H54 (cell line): ENCODE measurements at places on chromosomes 4 and X.

DNA sequence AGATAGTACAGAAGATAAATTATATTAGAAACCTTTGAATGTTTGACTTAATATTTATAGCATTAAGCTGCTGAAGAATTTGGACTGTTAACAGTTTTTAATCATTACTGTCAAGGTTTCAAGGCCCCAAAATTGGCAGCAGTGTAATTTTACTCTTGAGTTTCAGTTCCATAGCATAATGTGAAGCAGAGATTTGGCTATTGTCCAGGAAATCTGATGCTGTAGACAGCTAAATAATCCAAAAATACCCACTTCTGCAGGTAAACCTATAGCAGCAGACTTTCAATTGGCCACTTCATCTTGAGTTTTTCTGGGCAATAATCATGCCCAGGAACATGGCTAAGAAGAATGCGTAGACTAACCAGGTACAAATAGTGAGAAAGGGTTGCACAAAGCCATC is 85.0 kb downstream of the RCHY1 start:
- DNase-seq = no peak

GRCh38 chr4:7897811-7898210 is 41.9 kb downstream of the AFAP1 start:
- no peak for DNase-seq

DNA sequence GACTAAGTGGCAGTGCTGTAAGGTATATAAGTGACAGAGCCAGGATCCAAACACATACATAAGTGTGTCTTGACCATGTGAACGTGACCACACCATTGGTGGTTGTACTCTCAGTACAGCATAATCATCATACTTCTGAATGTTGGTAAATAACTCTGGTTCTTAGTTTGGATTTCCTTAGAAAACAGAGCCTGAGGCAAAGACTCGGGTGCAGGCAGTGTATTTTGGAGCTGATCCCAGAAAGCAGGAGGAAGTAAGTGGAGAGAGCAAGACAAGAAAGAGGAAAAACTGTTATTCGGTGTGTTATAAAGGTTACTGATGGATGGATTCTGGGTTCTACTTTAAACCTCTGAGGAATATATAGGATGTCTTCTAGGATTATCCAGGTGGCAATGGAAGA is 127.9 kb downstream of the SLC39A8 start:
- no peak for DNase-seq

- DNase-seq = no peak
Measured at GRCh38 chrX:79139446-79139845, 5.0 kb upstream of the GPR174 start.

GRCh38 chr4:185654965-185655554 is 119.8 kb upstream of the PDLIM3 start:
- DNase-seq = no peak

- no peak for DNase-seq
Measured at GRCh38 chr4:101851672-101852071, 61.1 kb downstream of the BANK1 start.

DNA sequence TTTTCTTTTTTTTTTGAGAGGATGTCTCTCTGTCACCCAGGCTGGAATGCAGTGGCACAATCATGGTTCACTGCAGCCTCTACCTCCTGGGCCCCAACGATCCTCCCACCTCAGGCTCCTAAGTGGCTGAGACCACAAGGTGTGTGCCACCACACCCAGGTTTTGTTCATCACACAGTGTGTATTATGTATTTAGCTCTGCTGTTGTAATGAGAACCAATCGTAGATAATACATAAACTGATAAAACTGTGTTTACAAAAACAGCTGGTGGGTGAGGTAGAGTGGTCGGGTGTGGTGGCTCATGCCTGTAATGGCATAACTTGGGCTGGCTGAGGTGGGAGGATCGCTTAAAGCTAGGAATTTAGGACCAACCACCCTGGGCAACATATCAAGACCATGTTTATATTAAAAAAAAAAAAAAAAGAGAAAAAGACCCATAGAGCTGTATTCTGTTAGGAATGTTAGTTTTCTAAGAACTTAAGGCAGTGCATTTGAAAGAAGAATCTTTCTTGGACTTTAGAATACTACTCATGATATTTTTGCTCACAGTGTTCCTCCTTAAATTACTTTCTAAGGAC is 34.9 kb downstream of the POLR2B start:
- DNase-seq = no peak

DNA sequence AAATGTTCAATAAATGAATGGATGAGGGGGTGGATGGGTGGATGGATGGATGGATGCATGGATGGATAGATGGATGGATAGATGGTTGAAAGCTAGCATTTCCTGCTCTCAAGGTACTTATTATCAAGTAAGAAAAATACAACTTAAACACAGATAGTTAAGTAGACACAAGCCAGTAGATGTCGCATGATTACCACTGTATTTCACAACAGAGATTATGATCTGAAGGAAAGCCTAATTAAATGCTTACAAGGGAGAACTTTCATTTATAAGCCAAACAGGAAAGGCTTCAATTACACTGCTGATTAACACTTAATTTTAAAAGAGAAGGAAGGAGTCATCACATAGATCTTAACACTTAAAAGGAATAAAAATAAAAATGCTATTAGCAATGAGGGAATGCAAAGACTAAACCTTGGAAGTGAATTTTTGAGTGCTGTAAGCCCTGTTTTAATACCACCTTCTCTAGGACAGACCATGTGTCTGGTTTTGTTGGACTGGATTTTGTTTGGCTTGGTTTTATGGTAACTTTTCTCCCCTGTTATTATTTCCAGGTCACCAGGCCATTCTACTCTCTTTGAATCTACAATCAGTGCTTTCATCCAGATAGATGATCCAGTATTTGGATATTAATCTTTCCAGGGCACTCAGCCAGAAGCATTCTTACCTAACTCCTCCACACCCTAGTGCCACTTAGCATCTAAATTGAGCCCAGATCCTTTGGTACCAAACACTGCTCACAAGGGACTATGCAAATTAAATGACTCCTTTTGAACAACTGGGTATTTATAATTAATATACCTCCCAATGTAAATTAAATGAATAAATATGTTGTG is 75.5 kb upstream of the SLC39A8 start:
- no peak for DNase-seq

DNA sequence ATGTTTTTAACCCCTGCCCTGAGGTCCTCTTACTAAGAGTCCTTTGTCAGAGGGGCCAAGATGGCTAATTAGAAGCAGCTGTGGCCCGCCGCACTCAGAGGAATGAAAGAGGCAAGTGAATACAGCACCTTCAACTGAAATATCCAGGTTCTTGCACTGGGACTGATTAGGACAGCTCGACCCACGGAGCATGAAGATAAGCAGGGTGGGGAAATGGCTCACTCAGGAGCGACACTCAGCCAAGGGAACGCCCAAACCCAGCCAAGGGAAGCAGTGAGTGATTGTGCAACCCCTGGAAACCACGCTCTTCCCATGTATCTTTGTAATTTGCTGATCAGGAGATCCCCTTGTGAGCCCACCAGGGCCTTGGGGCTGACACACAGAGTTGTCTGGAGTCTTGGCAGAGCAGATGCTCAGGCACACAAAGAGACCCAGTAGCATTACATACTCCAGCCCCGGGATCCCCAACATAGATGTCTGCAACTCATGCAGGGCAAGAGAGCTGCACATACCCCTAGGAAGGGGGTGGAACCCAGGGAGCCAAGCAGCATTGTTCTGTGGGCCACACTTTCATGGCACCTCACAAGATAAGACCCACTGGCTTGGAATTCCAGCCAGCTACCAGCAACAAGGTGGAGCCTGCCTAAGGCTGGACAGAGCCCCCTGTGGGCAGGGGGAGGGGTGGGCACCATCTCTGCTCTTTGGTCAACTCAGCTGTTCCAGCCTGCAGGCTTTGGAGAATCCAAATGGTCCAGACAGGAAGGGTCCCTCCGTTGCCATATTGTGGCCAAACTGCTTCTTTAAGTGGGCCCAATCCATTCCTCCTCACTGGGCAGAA is 23.3 kb downstream of the F8A3 start:
- DNase-seq = no peak

DNA sequence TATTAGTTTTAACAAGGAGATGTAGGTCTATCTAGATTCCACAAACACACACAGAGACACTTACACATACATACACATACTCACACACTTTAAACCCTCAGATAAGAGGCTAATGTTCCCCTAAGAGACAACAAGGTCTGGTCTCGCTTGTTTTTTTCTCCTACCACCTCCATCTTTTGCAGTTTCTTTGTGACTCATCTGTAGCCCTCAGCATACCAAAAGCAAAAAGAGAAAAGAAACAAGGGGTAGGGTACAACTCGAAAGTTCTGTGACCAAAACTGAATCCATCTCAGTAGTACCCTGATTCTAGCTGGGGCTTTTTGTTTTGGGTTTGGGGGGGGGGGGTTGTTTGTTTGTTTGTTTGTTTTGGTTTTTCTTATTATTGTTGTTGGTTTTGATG is 12.2 kb upstream of the EXOSC9 start:
- DNase-seq = no peak

DNA sequence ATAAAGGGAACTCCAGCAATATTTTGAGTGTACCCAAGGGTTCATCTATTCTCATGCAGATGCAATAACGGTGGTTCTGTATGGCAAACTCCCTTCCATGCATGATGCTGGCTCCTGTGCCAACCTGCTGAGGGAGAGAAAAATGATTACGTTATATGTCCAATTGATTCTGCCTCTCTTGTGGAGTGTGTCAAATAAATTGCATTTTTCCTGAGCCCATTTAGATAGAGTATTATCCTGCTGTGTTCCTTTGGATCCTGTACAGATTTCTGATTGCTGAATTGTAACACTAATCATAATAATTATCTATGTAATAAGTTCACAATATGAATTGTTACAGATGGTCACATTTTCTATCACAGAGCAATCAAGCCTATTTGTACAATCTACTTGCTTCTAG is 821.7 kb downstream of the C4orf33 start:
- DNase-seq = no peak

GRCh38 chr4:177283167-177283566 is 26.5 kb upstream of the NEIL3 start:
- no peak for DNase-seq

DNA sequence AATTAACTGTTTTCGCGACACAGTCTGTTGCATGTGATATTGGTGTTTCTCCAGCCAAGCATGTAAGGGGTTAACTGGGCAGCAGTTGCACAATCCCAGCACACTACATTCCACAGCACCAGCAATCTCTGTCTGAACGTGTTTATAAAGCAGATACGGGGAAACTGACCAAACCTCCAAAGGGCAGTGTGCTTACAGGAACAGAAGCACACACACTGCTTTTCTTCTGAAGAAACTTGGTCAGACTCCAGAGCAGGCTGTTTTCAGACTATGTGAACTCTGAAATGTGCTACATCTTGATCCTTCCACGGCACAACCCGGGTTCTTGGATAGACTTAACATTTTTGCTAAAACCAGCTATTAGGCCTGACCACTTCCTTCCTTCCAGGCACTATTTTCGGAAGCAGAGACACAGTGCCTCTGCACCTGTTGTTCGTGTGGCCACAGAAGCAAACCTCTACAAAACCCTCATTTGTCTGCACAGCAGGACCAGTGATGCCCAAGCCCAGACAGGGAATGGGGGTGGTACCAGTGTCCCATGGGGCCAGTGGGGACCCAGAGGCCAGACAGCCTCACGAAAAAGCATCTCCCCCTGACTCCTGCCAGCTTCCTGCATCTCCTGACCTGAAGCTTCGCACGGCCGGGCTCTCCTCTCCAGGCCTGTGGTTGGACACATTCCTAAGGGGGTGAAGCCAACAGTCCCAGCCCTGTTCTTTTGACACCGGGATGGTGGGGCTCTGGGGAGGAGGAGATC is 90.1 kb downstream of the IRF2 start:
- DNase-seq = peak; percentile 10

DNA sequence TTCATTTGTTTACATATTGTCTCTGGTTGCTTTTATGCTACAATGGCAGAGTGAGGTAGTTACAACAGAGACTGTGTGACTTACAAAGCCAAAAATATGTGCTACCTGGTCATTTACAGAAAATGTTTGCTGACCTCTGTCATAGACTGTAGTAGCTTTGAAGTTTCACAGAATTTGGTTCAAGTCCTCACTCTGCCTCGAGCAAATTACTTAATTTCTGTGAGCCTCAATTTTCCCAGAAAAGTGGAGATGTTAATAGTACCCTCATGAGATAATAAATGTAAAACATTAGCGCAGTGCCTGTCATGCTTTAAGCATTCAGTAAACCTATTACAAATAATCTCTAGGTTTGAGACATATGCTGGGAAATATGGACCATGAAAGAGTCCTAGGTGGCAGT is 18.4 kb upstream of the NRK start:
- no peak for DNase-seq

DNA sequence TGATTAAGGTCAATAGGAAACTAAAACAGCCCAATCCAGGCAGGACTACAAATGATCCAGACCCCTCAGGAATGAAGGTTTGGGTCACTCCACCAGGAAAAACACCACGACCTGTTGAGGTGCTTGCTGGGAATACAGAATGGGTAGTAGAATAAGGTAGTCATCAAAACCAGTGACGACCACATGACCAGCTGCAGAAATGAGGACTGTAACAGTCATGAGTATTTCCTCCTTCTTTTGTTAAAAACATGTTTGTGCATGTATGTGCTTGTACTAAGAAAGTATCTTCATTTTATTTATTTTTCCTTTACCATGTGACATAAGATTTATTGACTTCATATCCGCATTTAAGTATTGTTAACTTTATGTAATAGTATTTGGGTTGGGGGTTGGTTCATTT is 603.5 kb upstream of the NR3C2 start:
- DNase-seq = no peak

DNA sequence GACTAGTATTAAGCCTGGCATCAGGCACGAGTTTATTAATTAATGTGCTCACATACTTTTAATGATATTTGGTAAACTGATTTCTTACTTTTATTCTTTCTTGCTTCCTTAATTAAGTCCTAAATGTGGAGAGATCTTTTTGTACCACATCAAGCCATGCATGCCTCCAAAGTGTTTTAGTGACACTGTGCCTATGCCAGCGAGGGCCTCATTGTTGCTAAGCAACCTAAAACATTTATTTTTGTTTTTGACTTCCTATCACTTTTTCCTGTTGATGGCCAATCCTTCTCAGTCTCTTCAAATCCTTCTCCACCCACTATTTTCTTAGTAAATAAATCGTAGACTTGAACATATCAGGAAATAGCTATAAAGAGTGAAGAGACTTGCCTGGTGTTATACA is 5.5 kb upstream of the NSUN7 start:
- DNase-seq = no peak

DNA sequence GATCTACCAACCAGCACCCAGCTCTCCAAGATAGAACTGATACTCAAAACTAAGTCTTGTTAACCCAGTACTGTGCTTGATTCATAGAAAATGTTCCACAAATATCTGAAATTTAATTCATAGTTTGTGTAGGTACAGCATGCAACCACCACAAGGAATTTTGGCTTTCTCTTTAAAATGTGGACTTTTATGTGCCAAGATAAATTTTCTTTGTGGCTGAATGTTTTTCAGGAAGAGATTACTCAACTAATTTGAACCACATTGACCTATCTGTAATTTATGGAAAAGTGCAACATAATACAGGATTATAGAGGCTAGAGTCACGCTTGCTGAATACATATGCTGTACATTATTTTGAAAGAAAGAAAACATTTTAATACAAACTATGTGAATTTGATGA is 730.8 kb downstream of the IL1RAPL1 start:
- DNase-seq = no peak
